ENCODE measurements at places on chromosomes 6 and 20. TPM values are rescaled to one million over a fixed set of nuclear protein-coding genes. Genes with fewer than 3 reads are reported as not detected.

Gene ADA
- 68.5 TPM for total RNA-seq

Gene WFDC5
- total RNA-seq: not detected

Gene CLVS2
- not detected for total RNA-seq

Gene DNAH8
- total RNA-seq: not detected

Data from astrocyte (in vitro differentiated cells and primary cell).